Uterus (tissue), 4 donors: ENCODE measurements at places on chromosomes 13 and 19. TPM values are rescaled to one million over a fixed set of nuclear protein-coding genes. Genes with fewer than 3 reads are reported as not detected.

GRCh38 chr13:95137096-95137495 lies 164.2 kb downstream of the ABCC4 start:
- DNase-seq, result no peak
- H3K36me3 ChIP-seq, result no peaks in the 10 kb centered on the region
- no peak overlapping the region for H3K4me3 ChIP-seq

DNA sequence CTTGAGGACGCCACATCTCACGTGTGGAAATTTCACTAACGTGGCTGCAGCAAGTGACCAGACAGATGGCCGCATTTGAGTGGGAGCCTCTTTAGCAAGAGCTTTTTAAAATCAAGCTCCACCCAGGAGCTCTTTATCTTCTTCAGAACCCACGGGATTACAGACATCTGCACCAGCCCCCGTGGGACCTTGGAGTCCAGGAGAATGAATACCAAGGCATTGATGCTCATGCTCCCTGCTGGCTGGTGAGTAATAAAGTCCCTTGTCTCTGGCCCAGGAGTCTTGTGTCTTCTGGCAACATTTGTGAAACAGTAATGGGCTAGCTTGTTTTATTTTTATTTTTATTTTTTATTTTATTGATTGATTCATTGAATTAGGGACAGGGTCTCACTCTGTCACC lies 64.4 kb downstream of the TRPM4 start:
- H3K27ac ChIP-seq, result no peak overlapping the region
- H3K4me3 ChIP-seq, result no peak overlapping the region

DNA sequence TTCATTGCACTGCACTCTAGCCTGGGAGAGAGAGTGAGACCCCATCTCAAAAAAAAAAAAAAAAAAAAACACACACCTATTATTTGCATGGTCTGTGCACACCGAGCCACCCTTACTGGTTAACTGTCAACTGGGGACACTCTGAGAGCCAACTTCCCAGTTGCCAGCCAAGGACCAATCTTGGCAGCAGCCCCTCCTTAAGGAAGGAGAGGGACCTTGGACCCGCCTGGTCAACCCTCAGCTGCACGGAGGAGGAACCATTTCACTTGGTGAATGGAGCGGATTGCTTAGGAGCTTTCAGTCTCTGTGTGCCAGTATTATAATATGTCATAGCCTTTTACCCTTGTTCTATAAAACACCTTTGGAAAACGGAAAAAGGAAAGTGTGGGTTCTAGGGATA lies 24.9 kb downstream of the MICOS13 start:
- H3K4me3 ChIP-seq, result no peak overlapping the region
- H3K36me3 ChIP-seq, result peaks cover 2% of the 10 kb centered on the region
- no peak overlapping the region for H3K27ac ChIP-seq
- no peak for DNase-seq
- H3K27me3 ChIP-seq, result no peaks in the 10 kb centered on the region

DNA sequence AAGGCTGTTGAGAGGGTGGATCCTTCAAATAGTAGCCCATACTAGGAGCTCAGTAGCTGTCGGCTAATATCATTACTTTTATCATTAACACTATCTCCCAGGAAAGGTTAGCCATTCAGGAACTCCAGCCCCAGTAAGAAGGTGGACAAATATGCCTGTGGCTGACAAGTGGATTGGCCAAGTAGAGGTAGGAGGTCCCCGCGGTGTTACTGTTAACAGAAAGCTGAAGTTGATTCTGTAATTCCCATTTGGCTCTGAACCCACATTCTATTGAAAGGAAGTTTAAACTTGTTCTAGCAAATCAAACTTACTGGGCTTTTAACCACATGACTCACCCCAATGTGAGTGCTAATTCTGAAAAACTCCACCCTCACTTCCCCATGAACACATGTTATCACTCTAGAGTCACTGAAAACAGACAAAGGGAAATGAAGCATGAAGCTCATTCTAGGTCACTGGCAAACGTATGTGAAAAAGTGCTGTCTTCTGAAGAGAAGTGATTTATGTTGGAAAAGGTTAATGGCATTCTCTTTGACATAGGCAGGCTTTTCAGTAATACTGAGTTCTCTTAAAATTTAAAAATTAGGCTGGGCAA lies 273.5 kb downstream of the FGF14 start:
- no peaks in the 10 kb centered on the region for H3K27me3 ChIP-seq
- H3K4me1 ChIP-seq, result no peaks in the 10 kb centered on the region
- no peak overlapping the region for H3K27ac ChIP-seq

DNA sequence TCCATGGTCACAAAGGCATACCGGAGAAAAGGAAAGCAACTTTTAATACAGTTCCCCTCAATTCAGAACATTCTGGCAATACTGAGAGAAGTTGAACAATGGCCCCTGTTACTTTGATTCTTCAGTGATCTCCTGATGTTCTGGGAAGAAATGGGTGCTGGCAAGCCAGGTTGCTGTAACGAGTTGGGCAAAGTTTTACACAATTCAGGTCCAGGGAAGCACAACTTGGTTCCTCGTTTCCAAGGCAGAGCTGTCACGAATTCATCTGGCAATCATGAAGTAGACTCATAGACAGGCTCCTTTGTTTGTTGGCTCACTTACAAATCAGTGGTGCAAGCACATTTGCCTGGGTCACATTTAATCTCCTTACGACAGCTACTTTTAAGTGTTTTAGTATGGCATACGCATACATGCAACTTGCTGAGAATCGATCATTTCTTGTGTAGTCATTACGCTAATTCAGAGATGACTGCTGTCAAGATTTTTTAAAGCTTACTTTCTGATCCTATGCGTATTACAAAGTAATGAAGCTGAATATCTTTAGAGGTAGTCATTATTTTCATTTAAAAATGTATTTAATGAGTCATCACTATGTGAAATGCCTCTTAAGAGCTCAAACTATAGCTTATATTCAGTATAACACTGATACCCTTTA lies 174.7 kb downstream of the GPC5 start:
- no peak for DNase-seq
- H3K27ac ChIP-seq, result no peak overlapping the region
- no peaks in the 10 kb centered on the region for H3K36me3 ChIP-seq
- H3K4me1 ChIP-seq, result no peaks in the 10 kb centered on the region
- H3K27me3 ChIP-seq, result no peaks in the 10 kb centered on the region

- H3K4me3 ChIP-seq, result no peak overlapping the region
- DNase-seq, result no peak
- no peaks in the 10 kb centered on the region for H3K27me3 ChIP-seq
- no peaks in the 10 kb centered on the region for H3K36me3 ChIP-seq
- no peak overlapping the region for H3K27ac ChIP-seq
- H3K4me1 ChIP-seq, result no peaks in the 10 kb centered on the region
These were observed 24.2 kb downstream of the EPN1 start for GRCh38 chr19:55699221-55699620.

DNA sequence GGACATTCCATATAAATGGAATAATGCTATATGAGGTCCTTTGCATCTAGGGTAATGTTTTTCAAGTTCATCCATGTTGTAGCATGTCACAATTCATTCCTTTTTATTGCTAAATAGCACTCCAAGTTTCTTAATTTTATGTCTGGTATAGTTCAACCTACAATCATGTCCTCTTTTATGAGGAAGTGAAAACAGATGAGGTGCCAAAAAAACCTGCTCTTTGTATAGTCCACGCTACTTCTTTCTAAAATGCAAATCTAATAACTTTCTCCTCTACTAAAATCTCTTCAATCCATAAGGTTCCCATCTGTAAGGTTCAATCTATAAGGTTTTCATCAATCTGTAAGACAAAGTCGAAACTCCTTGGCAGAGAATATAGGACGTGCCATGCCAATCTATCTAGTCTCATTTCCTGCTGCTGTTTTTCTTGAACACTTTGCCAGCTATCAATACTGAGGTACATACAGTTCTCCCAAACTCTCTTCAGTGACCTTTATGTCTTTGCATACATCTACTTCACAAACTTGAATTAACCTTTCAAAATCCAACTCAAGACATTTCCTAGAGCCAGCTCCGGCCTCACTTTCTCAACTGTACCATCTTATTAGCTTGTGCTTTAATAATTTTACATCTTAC lies 33.7 kb downstream of the INTS6 start:
- H3K27me3 ChIP-seq, result no peaks in the 10 kb centered on the region
- no peaks in the 10 kb centered on the region for H3K36me3 ChIP-seq
- DNase-seq, result no peak

DNA sequence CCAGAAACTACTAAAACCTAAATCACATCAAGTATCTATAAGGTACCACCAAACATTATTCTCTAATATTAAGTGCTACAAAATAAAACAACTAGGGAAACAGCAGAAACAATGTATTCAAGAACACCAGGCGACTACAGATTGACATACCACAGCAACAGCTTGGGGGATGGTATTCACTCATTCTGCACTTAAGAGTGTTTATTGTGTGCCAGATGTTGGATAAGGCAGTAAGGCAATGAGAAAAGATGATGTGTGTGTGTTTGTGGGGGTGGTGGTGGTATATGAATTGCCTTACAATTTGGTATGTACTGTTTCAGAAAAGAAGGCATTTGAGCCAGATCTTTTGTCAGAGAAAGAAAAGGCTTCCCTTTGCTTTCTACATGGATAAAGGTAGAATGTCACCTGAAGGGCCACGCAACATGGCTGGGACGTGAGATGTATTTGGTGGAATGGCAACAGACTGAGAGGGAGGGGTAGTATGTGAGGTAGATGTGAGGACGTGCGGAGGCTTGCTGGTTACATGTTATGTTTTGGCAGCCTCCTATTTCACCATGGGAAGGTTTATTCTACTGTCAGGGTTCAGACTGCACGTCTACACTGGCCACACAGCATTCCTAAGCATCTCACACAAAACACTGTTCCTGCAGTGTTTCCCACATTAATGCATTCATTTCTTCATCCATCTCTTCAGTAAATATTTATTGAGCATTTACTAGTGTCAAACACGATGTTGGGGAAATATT lies 300.7 kb downstream of the KLF12 start:
- no peak overlapping the region for H3K27ac ChIP-seq
- no peak overlapping the region for H3K4me3 ChIP-seq
- no peaks in the 10 kb centered on the region for H3K36me3 ChIP-seq
- no peaks in the 10 kb centered on the region for H3K27me3 ChIP-seq
- no peaks in the 10 kb centered on the region for H3K4me1 ChIP-seq

DNA sequence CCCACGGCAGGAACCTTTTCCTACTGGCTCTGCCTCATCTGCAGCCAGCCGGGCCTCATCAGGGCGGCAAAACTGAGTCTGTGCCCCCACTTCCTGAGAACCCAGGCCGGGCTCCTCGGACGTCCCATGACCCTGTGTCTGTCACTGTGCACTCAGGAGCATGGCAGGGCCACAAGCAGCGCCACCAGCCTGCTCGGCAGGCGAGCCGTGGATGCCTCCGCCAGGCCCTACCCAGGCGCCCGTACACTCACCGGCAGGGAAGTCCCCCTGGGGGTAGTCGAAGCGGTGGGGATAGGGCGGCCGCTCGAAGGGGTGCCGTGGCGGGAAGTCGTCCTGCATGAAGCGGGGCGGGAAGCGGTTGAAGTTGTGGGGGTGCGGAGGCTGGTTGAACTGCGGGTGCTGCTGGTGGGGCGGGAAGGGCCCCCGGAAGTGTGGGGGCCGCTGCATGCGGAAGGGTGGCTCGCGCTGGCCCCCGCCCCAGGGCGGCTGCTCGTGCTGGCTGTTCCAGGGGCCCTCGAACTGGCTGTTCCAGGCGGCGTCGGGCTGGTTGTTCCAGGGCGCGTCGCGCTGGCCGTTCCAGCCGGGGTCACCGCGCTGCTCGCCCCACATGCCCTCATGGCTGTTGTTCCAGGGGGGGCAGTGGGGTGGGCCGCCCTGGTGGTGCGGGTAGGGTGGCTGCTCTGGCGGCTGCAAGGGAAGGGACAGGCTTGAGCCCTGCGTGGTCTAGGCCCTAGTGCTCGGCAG lies 17.1 kb downstream of the CHERP start:
- H3K36me3 ChIP-seq, result no peaks in the 10 kb centered on the region
- no peak overlapping the region for H3K4me3 ChIP-seq
- H3K27me3 ChIP-seq, result no peaks in the 10 kb centered on the region
- H3K4me1 ChIP-seq, result no peaks in the 10 kb centered on the region
- no peak overlapping the region for H3K27ac ChIP-seq

- H3K4me1 ChIP-seq, result no peaks in the 10 kb centered on the region
- H3K27me3 ChIP-seq, result no peaks in the 10 kb centered on the region
- DNase-seq, result no peak
- H3K27ac ChIP-seq, result no peak overlapping the region
- no peaks in the 10 kb centered on the region for H3K36me3 ChIP-seq
- H3K4me3 ChIP-seq, result no peak overlapping the region
These were observed 82.8 kb upstream of the MRI1 start for GRCh38 chr19:13681509-13681908.

DNA sequence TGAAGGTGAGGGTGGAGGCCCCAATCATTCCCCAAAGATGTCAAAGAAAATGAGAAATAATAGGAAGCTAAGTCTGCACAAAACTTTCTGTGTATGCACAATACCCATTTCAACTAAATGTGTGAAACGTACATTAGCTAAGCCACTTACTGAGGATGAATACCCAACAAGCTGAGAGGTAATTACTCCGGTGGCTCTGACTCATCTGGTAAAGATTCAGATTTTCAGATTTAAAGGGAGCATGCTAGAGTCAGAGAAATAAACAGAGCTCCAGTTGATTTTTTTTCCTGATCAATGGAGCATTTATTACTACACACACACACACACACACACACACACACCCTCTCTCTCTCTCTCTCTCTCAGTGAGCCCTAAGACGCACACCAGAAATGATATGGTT lies 194.8 kb upstream of the ARGLU1 start:
- H3K27me3 ChIP-seq, result no peaks in the 10 kb centered on the region
- DNase-seq, result no peak
- no peaks in the 10 kb centered on the region for H3K36me3 ChIP-seq
- no peak overlapping the region for H3K4me3 ChIP-seq

DNA sequence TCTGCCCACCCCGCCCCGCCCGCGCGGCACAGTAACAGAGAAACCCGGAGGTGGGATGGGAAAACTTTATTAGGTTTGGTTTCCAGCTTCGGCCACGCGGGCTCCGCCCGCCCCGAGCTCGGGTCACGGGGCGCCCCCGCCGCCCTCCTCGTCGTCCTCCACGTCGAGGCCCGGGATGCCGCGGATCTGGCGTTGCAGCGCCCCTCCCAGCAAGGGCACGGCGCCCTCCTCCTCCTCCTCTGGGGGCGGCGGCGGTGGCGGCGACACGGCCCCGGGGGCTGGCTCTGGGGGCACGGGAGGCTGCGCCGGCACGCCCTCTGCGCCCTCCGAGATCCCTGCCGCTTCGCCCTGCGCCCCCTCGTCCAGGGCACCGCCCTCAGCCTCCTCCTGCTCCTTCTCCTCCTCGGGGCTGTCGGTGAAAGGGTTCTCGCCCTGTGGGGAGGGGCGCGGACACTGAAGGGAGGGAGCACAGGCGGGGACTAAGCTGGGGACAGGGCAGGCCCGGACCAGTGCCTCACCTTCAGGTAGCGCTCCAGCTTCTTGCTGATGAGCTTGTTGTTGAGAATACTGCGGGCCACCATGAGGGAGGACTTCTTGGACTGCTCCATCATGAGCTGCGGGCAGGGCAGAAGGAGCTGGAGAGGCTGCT lies 536 bp upstream of the AKAP8 start:
- H3K4me3 ChIP-seq, result peak overlapping the region; percentile 95
- H3K27me3 ChIP-seq, result no peaks in the 10 kb centered on the region
- peaks cover 18% of the 10 kb centered on the region for H3K4me1 ChIP-seq
- H3K27ac ChIP-seq, result peak overlapping the region; percentile 90
- no peaks in the 10 kb centered on the region for H3K36me3 ChIP-seq

UFM1 gene
- 86.1 TPM for total RNA-seq

SLC25A42 gene
- 3.3 TPM for total RNA-seq

NLRP11 gene
- total RNA-seq, result not detected

ZNF850 gene
- total RNA-seq, result 8.9 TPM

ATCAY gene
- not detected for total RNA-seq

LRRC8E gene
- not detected for total RNA-seq

SIGLEC7 gene
- total RNA-seq, result not detected
